ENCODE measurements at places on chromosomes 12 and 14.
A peak's percentile ranks its signal among the peaks of the same experiment; 100 is the strongest.

DNA sequence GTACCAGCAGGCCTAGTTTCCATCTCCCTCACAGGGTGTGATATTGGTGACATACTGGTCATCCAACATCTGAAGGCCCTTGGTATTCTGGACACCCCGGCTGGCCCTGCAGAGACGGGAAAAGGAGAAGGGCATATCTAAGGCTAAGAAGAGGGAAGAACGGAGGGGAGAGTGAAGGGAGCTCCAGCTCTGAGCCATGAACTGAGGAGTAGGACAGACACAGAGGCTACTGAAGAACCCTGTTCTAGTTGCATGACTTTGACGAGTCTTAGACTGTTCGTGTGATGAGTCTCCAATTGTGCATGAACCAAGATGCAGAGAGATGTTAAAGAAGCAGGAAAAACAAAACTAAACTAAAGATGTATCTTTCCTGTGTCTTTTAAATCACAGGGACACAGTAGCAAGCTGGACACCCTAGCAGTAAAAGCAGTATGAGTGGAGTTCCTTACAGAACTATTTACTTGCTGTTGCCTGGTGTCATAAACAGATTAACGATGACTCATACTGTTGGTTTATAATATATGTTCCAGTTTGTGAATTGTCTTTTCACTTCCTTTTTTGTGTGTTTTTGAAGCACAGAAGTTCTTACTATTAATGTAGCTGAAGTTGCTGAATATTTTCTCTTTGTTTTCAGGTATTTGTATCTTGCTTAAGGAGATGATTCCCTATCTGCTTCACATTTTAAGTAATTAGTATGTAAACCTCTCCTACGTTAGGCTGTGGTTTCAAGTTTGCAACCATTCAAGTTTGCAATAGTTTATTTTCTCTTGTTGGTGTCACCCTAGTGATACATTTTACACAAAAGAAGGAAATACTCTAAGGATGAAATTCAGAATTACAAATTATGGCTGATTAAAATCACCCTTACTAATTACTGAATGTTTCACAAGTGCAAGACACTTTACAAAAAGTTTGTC, 15.7 kb downstream of the FAR2 start:
- peak; percentile 90 for DNase-seq

DNA sequence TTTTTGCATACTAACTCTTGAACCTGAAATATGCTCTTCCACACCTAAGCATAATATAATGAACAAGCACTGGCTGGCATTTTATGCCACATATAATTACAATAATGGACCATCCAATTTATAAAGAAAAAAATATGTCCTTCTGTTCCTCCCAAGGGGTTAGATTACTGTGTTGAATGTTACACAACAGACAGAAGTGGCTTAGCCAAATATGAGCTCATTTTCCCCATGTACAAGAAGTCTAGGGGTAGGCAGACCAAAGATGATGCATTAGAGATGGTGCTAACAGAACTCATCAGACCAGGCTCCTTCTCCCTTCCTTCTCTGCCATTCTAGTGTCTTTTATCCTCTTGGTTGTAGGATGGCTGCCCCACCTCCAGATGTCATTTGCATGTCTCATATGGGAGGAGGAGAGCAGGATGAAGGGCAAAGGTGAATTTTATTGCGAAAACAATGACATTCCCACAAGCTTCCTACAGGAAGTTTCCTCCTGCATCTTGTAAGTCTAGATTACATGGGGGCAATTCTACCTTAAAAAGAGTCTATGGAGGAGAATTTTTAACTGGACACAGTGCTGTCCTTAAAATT, 43.9 kb upstream of the SLC2A13 start:
- no peak for DNase-seq

- no peak for DNase-seq
These were observed 1.8 kb upstream of the CCDC198 start for GRCh38 chr14:57495416-57495815.

GRCh38 chr12:14327711-14328110, 37.8 kb upstream of the ATF7IP start:
- peak; percentile 79 for DNase-seq

DNA sequence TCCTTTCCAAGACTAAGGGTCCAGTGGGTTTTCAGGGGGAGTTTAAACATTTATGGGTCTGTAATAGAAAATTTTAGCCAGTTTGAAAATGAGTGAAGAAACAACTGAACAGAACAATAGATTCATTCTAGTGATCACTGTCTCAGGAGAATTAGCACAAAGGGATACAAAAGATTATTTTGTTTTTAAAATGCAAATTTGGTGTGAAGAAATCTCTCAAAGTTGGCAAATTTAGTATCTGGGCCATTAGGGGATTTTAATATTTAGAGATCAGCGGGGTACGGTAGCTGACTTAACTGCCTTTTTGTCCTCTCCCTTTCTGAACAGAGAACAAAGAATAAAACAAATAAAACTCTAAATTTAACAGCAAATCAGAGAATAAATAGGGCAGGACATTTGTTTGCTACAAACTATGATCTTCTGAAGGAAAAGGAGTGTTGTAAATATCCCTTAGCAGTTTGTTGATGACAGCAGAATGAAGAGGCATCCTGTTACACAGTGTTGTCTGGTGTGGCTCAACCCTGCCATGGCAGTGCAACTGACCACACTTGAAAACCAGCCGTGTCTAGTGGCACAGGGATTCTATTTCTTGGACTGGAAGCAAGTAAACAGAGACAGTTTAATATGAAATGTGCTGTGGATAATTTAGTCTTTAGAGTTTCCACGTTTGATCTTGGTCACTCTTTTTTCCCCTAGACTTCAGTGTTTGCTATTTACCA, 46.3 kb upstream of the LRTM2 start:
- DNase-seq: no peak

- no peak for DNase-seq
These were observed 106.2 kb downstream of the NUAK1 start for GRCh38 chr12:106032623-106032925.

DNA sequence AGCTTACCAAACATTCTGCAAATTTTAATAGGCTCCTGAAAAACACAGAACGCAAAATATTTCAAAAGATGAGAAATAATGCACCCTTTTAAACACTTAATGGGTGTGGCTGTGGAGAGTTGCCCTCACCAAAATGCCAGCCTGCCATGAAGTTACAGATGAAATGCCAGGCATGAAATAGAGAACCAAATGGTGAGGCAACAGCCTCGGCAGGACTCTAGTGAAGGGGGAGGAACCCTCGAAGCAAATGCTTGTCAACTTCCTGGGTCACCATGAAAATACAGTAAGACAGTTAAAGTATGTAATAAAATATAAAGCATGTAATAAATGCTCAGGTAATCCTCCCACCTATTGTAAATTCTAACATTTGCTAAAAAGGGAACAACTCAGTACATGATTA, 24.1 kb downstream of the DUSP16 start:
- DNase-seq: peak; percentile 26

- peak; percentile 31 for DNase-seq
These were observed 155.5 kb downstream of the SYT1 start for GRCh38 chr12:79020106-79020505.

DNA sequence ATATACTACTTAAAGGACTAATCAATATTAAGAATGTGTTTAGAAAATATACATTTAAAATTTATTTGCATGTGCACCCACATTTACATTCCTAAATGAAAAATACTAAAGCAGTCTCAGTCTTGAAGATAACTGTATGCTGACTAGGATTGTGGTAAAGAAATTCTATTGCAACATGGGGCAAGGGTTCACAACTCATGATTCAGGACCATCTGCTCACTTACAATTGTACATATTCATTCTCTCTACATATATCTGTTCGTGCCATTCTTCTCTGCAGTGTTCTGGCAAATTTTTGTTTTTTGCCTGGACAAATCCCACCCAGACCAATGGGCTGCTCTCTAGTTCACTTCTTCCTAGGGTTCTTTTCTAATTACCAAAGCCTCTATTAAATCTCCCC, 417.2 kb upstream of the NOVA1 start:
- no peak for DNase-seq

GRCh38 chr12:27971606-27972005, 927 bp downstream of the PTHLH start:
- no peak for DNase-seq

DNA sequence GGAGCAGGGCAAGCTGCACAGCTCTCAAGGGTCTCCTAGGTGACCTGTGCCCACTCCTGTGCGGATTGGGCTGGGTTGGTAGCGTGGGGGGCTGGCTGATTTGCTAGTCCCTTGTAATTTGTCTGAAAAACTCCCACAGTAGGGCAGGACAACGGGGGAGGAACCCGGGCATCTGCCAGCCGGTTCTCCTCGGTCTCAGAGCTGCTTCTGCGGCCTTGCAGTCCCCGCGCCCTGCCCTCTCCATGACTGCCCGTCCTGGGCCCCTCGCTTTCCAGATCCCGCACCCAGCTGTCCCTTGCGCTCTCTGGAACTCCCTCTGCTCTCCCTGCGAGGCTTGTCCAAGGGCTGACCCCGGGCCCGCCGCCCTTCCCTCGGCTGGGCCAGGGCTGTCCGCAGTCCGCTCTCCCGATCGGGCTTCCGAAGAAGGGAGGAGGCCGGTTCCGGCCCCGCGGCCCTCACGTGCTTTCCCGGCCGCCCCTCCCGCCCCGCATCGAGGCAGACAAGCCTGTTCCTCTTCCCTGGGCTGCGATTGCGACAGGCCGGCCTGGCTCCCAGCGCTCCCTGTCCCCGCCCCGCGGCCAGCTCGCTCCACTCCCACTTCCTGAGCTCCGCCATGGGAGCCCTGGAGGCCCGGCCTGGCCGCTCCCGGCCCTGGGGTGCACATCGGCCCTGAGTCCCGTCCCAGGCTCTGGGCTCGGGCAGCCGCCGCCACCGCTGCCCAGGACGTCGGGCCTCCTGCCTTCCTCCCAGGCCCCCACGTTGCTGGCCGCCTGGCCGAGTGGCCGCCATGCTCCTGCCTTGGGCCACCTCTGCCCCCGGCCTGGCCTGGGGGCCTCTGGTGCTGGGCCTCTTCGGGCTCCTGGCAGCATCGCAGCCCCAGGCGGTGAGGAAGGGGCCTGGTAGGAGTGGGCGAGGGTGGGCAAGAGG, at the start of gene LTBR:
Gene LTBR, plus strand, starts transcription at position 591 of the 927 bp plus-strand sequence. Its CDS starts 197 bp downstream, at position 788.
- peak; percentile 92 for DNase-seq

DNA sequence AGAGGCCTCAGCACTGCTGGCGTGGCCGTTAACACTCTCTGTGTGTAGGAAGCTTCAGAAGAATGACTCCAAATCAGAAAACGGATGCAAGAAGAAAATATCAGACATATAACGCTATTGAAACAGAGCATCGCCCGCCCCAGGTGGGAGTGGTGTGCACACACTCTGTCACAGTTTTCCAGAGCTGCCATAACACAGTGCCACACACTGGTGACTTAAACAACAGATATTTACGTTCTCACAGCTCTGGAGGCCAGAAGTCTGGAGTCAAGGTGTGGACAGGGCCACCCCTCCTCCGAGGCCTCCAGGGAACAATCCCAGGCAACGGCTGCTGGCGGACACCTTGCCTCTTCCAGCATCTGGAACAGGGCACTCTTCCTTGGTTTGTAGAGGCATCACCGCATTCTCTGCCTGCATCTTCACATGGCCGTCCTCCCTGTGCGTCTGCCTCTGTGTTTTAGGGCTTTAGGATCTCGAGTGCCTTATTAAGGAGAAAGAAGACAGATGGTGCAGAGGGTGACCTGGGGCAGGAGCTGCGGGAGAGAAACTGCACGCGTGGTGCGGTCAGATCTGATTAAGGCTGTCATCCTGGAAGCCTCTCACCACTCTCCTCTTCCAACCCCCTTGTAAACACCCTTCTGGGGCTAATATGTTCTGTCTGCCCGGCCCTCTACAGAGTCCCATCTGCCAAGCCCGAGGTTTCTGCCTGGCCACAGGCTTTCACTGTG, 141.0 kb downstream of the SLC15A4 start:
- no peak for DNase-seq

DNA sequence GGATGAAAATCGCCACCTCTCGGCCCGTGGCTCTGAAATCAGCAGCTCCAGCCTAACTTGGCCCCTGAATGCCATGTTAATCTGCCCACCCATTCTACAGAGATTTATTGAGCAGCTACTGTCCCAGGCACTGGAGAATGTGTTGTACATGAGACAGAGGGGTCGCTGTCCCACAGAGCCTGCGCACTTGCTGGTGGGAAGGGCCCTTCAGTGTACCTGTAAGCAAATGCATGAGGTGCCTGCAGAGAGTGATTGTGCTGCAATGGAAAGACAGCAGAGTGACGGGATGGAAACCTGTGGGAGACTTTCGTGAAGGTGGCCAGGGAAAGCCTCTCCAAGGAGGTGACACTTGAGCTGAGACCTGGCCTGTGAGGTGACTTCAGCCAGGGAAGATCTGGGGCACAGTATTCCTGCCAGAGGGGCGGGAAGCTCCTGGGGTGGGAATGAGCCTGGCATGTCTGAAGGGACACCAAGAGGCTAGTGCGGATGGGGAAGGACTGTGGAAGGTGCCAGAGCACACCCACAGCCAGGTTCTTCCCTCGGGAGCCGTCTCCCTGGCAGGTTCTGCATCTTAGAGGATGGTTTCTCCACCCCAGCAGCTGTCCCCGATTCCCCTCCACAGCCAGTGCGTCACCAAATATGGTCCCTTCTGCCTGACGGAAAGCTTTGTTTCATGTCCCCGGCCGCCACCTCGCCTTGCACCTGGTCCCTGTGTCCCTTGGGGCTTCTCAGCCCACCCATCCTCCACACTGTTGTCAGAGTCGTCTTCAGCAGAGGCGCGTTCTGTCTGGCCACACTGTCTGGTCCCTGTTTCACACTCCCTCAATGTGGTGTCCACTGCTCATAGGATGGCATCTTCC, 8.7 kb downstream of the SMIM41 start:
- DNase-seq: no peak

GRCh38 chr14:68864361-68864750, 71.5 kb upstream of the ZFP36L1 start:
- no peak for DNase-seq

DNA sequence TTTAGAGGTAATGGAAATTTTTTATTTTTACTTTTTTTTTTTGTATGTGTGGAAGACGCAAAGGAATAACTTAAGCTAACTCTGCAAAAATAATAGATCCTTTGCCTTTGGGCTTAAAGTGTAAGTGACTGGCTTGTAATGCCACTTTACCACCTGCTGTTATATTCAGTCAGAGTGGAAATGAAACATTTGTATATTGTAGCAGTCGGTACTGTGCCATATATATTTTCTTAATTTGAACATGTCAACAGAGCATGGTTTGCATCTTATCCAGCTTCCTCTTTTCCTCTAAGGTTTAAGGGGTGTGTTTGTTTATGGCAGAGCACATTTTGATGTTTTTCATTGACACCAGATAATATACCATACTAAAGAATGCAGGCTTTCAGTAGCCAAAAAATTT, 176.6 kb downstream of the TRHDE start:
- no peak for DNase-seq

DNA sequence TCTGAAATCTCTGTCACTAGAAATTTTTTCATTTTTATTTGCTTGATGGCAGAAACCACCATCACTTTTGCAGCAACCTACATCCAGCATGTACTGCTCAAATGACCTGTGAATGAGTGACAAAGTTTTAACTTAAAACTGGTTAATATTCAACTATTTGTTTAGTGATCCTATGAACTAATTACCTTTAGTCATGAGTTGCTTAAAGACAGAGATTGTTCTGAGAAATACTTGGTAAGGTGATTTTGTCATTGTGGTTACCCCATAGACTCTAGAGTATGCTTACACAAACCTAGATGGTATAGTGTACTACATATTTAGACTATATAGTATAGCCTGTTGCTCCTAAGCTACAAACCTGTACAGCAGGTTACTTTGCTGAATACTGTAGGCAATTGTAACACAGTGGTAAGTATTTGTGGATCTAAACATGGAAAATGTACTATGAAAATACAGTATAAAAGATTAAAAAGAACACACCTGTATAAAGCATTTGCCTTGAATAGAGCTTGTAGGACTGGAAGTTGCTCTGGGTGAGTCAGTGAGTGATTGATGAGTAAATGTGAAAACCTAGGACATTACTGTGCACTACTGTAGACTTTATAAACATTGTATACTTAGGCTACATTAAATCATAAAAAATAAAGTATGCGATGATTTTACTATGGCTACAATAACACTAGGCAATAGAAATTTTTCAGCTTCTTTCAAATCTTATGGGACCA, 256.6 kb upstream of the PPFIA2 start:
- no peak for DNase-seq
